NCI-H774 (cell line): ENCODE measurements at places on chromosomes 4 and X.

DNA sequence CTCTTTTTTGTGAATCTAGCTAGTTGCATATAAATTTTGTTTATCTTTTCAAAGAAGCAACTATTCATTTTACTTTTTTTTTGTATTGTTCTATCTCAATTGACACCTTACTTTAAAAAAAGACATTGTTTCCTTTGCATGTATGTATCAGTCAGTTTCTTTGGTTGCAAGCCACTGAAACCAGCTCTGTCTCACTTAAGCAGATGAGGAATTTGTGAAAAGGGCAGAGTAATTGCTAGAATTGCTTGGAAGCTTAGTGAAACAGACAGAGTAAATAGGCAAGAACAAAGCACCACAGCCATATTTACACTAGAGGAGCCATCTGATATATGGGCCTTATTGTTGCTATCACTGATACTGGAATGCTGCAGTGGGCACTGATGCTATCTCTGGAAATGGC lies 231.4 kb upstream of the KLF8 start:
- no peak for DNase-seq

- DNase-seq: no peak
These were observed 24.9 kb downstream of the CCDC149 start for GRCh38 chr4:24887881-24888430.

DNA sequence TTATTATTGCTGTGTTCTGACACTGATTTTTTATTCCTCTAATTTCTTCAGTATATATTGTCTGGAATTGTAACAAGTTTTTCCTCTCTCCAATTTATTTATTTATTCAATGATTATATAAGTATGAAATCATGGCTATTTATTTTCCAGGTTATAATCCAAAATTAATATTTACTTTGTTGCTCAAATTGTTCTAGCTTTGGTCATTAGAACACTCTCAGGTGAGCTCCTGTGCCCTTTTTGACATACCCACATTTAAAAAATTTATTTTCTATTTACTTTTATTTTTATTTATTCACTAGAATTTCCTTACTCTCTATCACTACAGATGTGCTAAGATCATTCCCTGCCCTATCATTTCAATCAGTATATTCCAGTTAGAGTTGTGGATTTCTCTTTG lies 70.2 kb downstream of the PPP1R2C start:
- no peak for DNase-seq

- no peak for DNase-seq
These were observed 28.6 kb upstream of the PGM2 start for GRCh38 chr4:37797923-37798322.

- DNase-seq: no peak
These were observed 2.1 kb downstream of the TIGD2 start for GRCh38 chr4:89113415-89113814.

DNA sequence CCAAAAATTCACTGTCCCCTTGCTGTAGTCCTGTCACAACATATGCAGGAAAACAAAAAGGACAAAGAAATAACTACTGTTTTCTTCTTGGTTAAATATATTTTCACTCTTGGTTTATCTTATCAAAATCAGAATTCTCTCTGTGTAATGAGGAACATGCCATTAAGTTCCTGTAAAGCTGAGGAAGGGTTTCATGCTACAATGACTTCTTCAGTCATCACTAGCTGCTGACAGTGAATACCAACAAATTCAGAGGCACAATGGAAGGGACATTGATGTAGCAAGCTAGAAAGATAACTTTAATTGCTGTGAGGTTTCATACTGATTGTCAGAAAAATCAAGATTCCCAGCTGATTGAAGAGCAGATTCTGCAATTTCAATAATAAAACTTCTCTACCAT lies 782.9 kb upstream of the HTR2C start:
- DNase-seq: no peak

GRCh38 chrX:147846676-147847075 lies 65.0 kb upstream of the FMR1 start:
- no peak for DNase-seq

- DNase-seq: no peak
These were observed 15.3 kb downstream of the SEPTIN6 start for GRCh38 chrX:119677654-119677981.

GRCh38 chrX:115378471-115378870 lies 89.0 kb downstream of the LUZP4 start:
- no peak for DNase-seq

DNA sequence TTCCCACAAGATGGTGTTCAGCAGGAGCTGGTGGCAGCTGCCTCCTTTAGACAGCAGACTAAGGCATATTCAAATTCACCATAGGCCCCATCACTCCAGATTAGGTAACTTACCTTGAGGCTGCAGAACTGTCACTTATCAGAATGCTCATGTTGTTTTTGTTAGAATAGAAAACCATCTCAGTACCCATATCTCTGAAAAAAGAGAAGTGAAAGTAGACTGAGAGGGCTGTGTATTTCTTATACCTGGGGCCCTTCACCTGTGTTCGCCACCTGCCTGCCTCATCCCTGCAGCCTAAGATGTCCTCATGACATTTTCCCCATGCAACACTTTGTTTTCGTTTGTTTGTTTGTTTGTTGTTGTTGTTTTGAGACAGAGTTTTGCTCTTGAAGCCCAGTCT lies 32.9 kb upstream of the SPRY1 start:
- no peak for DNase-seq

GRCh38 chr4:77493120-77493752 lies 112.4 kb upstream of the CXCL13 start:
- no peak for DNase-seq

DNA sequence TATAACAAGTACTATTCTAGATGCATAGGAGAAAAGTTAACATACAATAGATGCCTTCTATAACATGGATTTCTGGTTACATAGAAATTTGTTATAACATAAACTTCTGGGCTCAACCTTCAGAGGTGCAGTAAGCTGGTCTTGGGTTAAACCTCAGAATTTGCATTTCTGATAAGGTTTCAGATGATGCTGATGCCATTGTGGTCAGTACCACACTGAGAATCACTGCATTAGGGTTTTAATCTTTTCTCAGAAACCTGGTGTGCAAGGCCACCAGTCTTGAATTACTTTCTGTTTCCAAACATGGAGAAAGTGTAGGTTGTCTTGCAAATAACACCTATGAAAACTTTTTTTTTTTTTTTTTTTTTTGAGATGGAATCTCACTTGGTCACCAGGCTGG lies 146.2 kb downstream of the SPOCK3 start:
- DNase-seq: no peak

DNA sequence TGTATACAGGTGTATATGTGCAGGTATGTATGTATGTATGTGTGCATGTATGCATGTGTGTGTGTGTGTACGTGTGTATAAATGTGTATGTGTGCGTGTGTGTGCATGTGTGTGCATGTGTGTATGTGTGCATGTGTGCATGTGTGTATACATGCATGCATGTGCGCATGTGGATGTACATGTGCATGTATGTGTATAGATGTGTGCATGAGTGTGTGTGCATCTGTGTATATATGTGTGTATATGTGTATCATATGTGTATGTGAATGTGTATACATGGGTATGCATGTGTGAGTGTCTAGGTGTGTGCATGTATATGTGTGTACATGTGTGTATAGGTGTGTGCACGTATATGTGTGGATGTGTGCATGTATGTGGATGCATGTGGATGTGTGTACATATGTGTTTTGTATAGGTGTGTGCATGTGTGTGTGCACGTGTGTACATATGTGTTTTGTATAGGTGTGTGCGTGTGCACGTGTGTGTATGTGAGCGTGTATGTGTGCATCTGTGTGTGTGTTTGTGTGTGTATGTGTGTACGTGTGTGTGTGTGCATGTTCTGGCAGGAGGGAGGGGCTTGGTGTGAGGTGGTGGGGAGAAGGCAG lies 6.0 kb downstream of the BGN start:
- DNase-seq: no peak

DNA sequence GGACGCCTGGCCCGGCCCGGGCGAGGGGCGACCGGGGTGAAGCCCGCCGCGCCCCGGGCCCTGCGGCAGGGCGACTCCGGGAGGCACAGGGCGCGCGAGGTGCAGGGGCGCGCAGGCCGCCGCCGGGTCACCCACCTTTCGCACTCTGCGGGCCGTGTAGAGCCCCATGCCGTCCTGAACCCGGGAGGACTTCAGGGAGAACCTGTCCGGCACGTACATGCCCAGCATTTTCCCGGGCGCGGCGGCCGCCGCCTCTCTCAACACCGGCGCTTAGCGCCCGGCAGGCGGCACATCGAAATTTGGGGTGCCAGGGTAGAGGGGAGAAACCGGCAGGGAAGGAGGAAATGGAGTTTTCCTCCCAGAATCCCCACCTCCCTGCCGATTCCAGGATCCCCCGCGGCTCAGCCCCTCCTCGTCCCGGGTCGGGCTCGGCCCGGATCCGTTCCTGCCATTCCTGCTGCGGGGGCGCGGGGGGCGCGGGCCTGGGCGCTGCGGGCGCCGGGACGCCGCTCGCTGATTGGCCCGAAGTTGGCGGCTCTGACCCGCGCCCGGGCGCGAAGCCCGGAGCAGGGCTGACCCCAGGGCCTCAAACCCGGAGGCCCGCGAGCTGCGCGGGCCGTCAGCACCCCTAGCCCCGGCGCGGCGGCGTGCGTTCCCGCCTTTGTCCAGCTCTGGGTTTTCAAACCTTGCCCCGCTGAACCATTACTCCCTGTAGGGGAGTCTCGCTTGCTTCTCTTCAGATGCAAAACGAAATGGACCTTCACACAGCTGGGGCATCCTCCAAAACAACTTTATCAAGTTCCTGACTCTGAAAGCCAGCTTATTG lies at the start of gene PRDM5:
Gene PRDM5 (minus strand): TSS at position 346 of the 826 bp plus-strand sequence. CDS start 118 bp downstream, at position 228.
- peak; percentile 9 for DNase-seq

DNA sequence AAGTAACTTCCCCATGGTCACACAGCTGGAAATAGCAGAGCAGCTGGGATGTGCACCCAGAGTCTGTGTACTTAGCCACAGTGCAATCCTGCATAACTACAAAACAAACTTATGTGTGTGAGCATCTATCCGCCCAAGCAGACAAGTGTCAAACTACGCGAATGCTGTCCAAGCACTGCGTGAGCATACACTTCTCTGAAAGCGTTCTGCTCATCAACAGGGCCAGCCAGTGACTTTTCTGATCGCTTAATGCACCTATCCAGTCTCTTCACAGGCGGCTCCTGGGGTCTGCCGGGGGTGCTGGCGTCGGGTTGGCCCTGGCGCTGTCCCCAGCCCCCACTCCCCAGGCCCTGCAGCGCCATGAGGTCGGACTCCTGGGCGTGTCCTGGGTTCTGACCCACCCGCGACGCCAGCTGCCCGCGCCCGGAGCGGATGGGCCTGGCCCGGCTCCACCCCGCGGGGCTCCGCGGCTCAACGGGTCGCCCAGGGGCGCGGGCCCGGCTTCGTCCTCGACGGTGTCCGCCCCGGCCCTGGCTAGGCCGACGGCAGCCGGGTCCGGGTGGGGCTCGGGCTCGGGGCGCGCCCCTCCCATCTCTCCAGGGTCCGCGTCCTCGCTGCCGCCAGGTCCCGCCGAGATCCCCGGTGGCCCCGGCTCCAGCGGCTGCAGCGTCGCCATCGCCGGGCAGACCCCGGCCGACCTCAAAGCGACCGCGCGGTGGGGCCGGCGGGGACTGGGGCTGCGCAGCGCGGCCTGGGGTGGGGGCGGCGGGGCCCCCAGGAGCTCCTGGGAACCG lies 1.3 kb upstream of the ZNF141 start:
- peak; percentile 18 for DNase-seq

DNA sequence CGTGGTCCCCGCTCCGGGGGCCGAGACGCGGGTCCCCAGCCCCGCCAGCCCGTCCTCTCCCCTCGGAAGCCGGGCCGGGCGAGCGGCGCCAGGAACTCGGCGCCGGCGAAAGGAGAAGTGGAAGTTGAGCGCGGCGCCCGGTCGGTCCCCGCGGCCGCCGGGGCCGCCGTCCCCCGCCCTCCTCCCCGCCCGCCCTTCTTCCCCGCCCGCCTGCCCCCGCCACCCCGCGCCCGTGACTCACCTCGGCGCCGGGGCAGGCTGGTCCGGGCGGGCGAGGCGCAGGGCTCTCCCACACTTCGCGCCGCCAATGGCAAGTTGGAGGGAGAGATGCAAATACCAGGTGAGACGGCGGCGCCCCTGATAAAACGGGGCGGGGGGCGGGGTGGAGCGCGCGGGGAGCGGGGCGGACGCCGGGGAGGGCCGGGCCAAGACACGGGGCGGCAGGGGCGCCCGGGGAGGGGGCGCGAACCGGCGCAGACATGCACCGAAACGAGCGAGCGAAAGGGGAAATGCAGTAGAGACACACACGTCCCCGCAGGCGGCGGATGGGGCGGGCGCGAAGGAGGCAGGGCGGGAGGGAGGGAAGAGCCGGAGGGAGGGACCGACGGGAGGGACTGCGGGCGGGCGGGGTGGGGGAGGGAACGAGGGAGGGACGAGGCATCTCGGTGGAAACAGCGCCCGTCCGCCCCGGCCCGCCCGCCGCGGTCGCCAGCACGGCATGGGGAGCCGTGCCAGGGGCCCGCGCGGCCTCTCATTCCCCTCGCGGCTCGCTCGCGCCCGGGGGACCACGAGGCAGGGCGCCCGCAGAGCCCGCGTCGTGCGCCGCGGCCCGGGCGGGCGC lies at the start of gene ELF4:
Gene ELF4 (minus strand): TSS at position 119 of the 841 bp plus-strand sequence. CDS start 29,167 bp downstream, outside the sequence.
- peak; percentile 52 for DNase-seq

GRCh38 chrX:128807367-128807766 lies 715.9 kb downstream of the SMARCA1 start:
- DNase-seq: no peak

- DNase-seq: no peak
These were observed 106.4 kb upstream of the FTHL17 start for GRCh38 chrX:31178064-31178768.

DNA sequence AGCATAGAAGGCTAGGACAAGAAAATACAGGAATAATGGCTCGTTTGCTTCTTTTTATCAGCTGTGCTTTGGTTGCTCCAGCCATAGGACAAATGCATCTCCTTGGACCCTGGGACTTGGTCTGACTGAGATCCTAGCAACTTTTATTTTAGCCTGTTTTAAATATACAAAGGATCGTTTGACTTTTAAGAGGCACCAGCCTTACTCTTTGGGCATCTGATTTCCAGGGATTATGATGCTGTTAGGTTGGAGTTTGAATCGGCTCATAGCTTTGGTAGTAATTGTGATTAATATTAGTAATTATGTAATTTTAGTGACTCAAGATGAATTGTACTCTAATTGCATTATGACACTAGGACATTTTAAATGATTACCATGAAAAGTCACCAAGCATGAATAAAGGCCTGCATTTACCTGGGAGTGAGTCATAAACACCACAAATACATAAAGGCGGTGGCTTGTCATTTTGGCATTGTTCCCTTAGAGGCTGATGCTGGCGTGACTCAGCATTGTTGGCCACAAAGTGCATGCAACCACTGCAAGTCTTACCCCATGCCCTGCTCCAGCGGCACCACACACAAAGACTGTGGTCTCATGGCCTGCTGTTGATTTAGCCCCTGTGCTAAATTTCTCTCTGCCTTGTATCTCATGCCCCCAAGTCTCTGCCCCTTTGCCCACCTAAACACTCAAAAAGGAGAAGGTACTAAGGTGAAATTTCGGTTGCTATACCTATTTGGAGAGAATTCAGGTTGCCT lies 12.4 kb downstream of the GPAT3 start:
- peak; percentile 56 for DNase-seq
